ENCODE measurements at places on chromosomes 12 and 14.

DNA sequence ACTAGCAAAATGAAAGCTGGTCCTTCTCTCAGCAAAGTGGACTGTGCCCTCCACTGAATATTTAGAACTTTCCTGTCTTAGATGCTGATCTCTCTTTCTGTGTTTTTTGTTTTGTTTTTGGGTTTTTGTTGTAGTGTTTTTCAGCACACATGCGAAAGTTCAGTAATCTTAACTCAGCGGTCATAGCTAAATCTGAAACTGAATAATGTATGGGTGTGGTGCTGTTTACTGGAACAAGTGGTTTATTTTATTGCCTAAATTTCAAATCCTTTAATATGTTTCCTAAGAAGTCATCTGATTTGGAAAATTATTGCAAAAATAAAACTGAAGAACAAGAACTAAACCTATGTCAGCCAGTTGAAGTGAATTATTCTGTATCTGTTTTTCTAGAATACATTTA, 116.0 kb upstream of the LRIG3 start:
- no peak for DNase-seq

- no peak for DNase-seq
Measured at GRCh38 chr12:27081668-27082111, 688 bp downstream of the C12orf71 start.

DNA sequence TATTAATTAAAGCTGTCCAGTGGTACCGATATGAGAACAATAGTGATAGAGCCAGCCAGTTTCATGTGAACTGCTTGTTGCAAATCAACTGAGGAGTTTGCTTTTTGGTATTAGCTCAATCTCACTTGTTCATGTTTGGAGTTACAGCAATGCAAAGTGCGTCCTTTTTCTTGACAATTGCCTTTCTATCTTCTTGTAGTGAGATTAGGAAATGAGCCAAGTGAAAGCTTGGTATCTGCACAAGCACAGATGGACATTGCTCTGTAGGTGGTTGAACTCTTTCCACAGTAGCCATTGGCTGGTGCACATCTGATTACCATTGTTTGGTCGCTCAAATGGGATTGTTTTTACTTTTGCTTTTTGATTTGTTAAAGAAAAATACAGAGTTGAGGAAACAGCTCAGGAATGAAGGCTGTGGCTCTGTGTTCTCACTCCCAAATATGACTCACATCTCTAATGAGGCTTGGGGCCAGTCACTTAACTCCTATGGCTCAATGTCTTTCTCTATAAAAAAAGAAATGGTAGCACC, 241.4 kb downstream of the BMP4 start:
- DNase-seq, result no peak

GRCh38 chr14:76473481-76474263, 97.7 kb downstream of the ESRRB start:
- DNase-seq, result no peak

- DNase-seq, result no peak
Measured at GRCh38 chr12:28040246-28040645, 67.7 kb upstream of the PTHLH start.

- no peak for DNase-seq
Measured at GRCh38 chr12:24902511-24903328, 46.2 kb downstream of the BCAT1 start.

- DNase-seq, result no peak
Measured at GRCh38 chr12:105084251-105085250, at the start of gene ALDH1L2. TSS of gene ALDH1L2 (minus strand) at chr12:105084458. CDS start at chr12:105084436, 22 bp downstream.

DNA sequence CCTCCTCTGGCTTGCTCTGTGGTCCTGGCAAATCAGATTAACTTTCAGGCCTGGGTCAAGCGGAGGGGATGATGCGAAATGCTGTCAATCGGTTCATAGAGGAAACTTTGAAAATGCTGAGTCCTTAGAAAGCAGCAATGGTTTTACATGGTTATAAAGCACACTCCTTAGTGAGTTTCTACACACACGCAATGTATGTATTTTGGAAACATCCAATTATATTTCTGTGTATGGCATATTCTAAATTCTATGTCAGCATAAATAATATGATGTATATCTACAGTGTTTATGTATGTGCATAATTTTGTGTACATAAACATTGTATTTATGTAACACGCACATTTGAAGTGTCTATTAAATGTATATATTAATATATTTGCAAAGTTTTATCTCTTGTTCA, 118.0 kb upstream of the ARID2 start:
- DNase-seq, result no peak

GRCh38 chr12:80634903-80635302, 72.5 kb upstream of the MYF6 start:
- DNase-seq, result no peak

DNA sequence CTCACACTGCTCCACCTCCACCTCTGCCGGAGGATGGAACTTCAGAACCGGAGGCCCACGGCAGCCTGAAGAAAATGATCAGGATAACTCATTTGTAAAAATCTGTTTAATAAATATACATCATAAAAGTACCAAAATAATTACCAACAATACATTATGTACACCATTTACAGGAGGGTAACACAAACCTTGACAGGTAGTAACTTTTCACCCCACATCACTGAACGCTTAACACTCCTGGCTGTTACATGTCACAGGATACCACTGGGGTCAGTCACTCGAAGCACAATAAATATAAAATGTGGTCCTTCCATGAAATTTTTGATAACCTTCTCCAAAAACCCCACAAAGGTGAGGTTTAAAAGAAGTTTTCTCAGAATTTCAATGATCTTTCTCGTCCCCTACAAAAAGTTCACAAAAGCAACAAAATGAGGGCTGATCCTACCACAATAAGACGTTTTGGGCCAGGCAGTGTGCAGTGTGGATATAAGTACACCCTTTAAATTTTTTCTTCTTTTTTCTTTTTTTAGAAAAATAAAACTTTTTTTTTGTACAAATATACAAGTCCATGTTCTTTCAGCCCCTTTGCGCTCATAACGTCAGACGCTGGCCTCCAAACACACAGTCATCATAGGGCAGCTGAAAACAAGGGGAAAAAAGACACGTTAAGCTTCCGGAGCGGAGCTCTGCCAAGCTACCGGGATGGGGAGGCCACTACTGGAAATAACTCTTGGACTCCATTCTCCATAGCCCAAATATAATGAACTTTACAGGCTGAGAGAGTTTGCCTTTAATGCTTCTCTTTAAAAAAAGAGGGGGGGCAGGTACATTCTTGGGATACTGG, 2.9 kb downstream of the NFKBIA start:
- DNase-seq, result no peak

GRCh38 chr12:14769466-14769968, 33.8 kb downstream of the WBP11 start:
- no peak for DNase-seq

GRCh38 chr12:49619286-49619685, 4.1 kb upstream of the PRPF40B start:
- DNase-seq, result no peak

GRCh38 chr12:66065641-66066136, 64.9 kb downstream of the LLPH start:
- DNase-seq, result no peak
